ENCODE measurements at places on chromosomes 7 and 10.

GRCh38 chr10:110399106-110399964, 94.6 kb upstream of the SMNDC1 start:
- no peak for DNase-seq

DNA sequence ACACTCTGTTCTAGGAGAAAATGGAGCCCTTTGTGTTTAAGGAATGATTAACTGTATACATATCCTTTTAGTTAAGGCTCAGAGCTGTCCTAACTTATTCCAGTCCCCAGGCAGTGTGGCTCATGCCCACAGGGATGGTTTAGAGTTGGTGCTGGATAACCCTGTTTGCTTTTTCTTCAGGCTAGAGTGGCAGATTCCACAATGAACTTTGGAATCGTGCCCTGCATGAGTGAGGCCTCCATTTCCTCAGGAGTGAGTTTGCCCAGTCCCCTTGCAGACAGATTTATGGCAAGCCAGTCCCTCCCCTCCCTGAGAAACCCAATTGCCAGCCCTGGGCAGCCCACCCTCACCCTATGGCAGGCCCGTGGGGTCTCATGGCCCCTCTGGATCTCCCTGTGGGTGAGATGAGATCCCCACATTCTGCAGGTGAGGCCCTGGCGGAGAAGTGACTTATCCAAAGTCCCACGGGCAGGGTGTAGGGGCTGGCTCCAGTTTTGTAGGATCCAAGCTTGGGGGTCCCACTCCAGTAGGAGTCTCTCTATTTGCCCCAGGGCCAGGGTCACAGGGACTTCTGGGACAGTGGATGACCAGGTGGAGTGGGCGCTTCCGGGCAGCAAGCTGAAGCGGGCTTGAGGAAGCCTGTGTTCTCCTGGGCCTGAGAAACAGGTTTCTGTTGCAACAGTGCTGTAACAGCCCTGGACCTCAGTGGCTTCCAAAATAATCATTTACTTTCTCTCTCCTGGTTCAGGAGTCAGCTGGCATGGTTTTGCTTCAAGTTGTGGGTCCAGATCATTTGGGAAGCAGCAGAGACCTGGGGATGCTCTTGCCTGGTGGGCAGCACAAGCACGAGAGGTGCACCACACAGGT, 9.0 kb upstream of the COMTD1 start:
- no peak for DNase-seq

DNA sequence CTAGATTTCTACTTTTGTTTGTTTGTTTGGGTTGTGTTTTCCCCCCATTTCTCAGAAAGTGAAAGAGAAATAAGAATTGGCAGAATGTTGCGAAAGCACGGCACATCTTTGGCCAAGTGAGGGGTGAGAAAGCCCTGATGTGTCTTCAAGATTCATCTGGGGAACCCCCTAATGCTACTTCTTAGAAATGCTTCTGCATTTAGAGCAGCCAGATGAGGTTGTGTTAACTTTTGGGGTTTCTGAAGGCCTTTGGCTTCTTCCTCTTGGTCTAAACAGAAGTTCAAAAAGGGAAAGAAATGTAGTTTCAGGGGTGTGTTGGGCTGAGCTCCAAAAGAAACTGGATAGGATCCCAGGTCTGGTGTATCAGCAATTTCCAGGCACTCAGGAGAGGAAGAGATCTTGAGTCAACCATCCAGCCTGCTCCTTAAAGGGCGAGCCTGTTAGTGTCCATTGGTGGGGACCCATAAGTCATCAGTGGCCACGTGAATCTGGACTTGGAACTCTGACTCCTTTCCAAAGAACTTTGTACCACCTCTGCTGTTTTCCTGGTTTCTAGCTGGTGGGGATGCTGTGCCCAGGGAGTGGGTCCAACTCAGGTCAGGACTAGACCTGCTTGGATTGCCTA, 6.5 kb downstream of the DUSP5 start:
- DNase-seq: no peak

GRCh38 chr10:1465993-1466764, 271.1 kb downstream of the ADARB2 start:
- DNase-seq: no peak

GRCh38 chr10:86446987-86447386, 74.6 kb downstream of the WAPL start:
- no peak for DNase-seq

- DNase-seq: no peak
Measured at GRCh38 chr10:19451356-19451755, 364.9 kb upstream of the PLXDC2 start.

GRCh38 chr10:82826132-82826531, 951.1 kb downstream of the NRG3 start:
- DNase-seq: no peak

- no peak for DNase-seq
Measured at GRCh38 chr10:107546284-107546683, 381.8 kb upstream of the SORCS1 start.

- no peak for DNase-seq
Measured at GRCh38 chr7:48171202-48171601, at the start of gene ABCA13. Gene ABCA13, plus strand, starts transcription at chr7:48171458. Its CDS starts 26 bp downstream, at chr7:48171484.

GRCh38 chr7:25802473-25802872, 349.5 kb upstream of the NFE2L3 start:
- no peak for DNase-seq

DNA sequence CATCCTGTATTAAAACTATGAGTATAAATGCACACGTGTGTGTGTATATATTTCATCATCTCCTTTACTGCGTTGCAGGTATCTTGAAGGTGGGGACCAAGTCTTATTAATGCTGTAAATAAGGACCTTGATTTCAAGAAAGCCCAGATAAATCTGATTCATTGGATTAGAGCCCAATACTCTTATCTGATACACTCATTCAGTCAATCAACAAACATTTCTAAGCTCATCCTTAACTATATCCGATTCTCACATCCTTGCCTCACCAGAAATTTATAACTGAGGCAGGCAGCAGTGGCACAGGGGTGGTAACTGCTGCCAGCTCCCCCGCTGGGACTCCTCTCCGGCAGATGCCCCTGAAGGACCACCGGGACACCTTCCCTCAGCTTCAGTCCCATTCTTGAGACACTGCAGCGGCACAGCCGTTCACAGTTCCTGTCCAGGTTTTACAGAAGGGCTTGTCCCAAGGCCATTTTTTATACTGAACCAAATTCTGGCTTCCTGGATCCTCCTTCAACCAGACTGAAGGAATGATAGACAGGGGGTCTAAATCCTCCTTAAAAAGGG, 54.0 kb downstream of the BRI3 start:
- no peak for DNase-seq

GRCh38 chr7:21169667-21170580, 258.0 kb upstream of the SP4 start:
- DNase-seq: no peak

DNA sequence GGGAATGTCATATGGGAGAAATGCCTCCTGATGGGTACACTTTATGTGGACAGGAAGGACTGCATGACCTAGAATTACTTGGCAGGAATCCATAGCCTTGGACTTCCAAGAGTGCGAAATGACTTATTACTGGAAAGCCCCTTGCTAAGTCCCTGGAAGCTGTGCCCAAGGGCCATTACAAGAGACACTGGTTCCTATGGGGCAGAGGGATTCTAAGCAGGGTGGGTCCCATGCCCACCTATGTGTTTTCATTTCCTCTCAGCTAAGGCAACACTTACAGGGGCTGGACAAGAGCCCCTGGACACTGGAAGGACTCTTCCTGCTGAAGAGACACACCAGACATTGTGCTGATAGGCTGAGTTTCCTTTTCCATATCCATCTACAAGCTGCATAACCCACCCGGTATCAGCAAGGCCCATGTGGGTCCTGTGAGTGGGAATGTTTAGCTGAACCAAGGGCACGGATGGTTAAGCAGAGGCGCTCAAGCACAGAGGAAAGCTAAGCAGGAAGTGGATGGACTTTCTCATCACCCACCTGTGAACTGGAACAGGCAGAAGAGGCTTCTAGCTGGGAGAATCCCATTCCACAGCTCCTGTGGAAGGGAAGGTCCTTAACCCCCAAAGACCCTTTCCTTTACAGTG, 56.2 kb downstream of the XPNPEP1 start:
- DNase-seq: no peak

DNA sequence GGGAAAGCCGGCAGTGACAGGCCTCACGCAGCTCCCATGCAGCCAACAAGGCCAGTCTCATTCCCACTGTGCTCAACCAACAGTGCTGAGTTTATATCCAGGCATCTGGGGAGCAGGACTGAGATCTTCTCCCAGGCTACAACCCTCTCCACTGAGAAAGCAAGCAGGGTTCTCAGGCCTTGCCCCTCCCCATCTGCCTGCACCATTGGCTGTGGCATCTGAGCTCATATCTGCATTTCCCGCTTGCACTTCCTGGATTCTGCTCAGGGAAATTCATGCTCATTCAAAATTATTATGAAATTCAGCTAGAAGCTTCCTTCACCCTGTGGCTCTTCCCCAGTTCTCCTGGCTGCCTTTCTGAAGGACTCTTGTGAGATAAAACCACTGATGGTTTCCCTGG, 1029.0 kb downstream of the GRM8 start:
- DNase-seq: no peak

- DNase-seq: no peak
Measured at GRCh38 chr7:79290398-79290797, 163.1 kb downstream of the MAGI2 start.

- DNase-seq: no peak
Measured at GRCh38 chr7:99730238-99730810, 4.7 kb downstream of the CYP3A7 start.

- DNase-seq: no peak
Measured at GRCh38 chr7:23467806-23468525, 2.3 kb downstream of the IGF2BP3 start.

DNA sequence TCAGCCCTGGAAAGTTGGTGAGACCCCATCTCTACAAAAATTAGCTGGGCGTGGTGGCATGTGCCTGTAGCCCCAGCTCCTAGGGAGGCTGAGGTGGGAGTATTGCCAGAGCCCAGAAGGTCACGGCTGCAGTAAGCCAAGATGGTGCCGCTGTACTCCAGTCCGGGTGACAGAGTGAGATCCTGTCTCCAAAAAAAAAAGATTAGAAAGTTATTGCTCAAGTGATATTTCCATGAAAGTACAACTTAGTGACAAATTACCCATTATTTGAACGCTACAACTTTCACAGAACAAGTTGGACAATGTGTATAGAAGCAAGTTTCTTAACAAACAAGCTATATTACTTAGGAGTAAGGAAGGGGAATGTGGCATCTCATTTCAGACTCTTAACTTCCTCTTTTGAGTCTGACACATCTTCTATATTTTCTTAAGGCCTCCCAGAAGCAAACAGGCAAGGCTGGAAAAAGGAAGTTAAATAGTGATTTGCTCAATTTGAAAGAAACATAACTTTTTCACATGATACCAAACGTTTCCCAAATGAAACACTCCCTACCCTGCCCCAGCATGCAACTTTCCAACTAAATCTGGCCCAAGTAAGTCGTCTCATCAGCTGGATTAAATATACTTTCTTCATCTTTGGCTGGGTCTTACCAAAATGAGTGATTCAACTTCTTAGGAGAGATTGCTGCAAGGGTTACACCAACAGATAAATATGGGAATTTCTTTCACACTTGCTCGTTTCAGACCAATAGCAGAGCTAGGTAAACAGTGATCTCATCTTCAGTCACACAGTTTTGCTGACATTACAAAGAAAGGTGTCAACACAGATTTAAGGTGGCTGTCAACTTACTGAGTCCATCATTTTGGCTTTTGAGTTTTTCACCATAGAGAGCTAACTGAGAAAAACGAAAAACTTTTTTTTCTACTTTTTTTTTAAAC, 66.3 kb upstream of the KLF6 start:
- no peak for DNase-seq

All from stimulated activated CD8-positive, alpha-beta memory T cell treated with anti-CD3 and anti-CD28 coated beads, Interleukin-7, amount 100 ng/mL, for 1 hour (primary cell).